Common myeloid progenitor, CD34-positive (primary cell): ENCODE measurements at places on chromosomes 11 and 22.

DNA sequence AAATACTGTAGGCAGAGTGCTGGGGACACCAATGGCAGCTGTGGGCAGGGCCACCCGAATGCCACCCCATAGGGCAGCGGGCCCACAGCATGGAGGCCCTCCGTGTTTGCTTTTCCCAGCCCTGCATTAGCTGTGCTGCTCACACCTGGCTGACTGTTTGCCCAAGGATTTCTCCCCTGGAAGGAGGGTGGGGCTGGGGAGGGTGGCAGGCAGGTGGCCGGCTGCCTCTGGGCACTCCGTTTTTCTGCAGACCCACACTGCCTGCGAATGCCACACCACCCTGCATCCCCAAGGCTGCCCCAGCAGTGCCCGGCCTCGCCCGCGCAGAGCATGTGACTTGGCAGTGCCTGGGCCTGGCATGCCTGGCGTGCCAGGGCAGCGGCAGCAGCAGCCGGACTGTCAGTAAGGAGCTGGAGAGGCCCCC, 19.6 kb downstream of the DAGLA start:
- DNase-seq: no peak

DNA sequence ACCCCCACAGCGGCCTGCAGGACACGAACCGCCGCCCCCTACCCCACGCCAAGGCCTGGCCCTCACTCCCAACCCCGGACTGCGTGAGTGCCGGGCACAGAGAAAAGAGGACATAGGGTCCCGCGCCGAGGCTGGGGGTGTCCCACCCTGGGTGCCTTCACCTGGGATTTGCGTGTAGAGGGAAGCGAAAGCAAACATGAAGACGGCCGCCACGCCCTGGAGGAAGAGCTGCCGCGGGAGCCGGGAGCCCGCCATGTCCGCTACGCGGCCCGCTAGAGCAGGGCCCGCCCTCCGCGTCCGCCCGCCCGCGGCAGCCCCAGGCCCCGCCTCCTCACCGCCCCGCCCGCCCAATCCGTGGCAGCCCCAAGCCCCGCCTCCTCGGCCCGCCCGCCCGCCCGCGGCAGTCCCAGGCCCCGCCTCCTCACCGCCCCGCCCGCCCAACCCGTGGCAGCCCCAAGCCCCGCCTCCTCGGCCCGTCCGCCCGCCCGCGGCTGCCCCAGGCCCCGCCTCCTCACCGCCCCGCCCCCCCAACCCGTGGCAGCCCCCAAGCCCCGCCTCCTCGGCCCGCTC, at the start of gene LMF2:
LMF2 (minus strand) TSS at position 282 of the 570 bp plus-strand sequence; CDS start at position 255, 27 bp downstream.
- DNase-seq: no peak

DNA sequence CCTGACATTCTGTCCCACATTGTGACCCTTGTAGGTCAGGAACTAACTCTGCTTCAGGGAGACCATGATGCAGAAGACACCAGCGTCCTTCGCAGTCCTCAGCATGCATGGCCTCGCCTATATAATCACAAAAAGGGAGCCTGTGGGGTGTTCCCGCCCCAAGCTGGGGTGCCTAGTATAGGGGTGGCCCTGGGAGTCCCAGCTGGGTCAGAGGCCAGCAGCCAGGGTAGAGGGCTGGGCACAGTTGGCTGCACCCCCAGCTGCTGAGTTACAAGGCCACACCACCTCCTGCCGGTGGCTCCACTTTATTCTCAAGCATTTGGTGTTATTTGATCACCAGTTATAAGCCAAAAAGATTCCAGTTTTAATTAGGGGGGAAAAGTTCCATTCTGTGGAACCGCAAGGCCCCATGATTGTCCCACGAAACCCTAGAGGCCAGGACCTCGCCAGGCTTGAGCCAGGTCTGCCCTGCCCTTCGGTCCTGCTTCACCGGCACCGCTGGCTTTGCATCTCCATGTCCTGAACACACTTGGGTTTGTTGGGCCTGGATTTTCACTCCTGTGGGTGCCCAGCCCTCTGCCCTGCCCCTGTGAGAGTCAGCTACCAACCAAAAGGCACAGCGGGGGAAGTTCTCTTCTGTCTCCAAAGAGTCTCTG, 15.0 kb upstream of the GNB1L start:
- DNase-seq: no peak

DNA sequence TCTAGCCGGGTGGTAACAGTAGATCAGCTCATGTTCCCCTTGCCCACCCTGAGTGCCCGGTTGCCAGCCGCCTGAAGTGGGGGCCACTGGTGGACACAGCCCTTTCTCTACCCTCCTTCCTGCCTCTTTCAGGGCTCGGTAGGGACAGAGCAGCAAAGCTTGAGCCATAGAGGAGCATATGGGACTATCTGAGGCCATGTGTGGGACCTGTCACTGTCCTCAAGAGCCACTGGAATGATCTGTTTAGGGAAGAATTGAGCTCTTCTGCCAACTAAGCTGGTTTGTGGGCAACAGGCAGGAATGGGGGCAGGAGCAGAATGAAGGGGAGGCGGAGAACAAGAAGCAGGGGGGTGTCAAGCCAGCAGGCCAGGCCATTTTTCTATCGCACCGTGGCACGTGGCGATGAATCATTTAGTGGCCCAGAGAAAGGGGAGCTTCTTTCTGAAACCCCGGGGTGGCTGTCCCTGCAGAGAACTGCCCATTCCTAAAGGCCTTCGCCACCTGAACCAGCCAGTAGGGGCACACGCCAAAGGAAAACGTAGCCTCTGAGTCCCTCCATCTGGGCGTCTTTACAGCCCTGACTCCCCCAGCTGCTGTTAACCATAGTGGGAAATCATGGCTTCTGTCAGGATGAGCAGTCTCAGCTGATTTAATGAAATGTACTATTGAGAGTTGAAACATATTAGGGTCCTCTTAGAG, 8.8 kb downstream of the ASPHD2 start:
- no peak for DNase-seq
